ENCODE measurements at places on chromosomes 5 and 9.
A peak's percentile ranks its signal among the peaks of the same experiment; 100 is the strongest.

DNA sequence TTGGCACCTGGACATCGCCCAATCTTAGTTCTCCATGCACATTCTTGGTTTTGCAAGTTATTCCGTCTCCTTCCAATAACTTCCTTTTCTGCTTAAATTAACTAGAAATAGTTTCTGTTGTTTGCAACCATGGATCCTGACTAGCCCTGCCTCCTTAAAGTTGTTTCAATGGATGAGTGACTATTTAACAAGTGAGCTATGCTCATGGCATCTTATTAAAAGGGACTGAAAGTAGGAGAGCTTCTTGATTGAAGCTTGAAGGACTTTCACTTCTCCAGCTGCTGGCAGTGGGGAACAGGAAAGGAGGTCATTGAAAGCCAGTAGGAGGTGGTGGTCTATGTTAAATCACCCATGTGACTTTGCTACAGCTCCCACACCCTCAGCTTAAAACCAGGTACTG, 466.8 kb downstream of the ARHGEF28 start:
- no peak for DNase-seq

- no peak for DNase-seq
Measured at GRCh38 chr5:94266170-94266569, 352.2 kb downstream of the KIAA0825 start.

DNA sequence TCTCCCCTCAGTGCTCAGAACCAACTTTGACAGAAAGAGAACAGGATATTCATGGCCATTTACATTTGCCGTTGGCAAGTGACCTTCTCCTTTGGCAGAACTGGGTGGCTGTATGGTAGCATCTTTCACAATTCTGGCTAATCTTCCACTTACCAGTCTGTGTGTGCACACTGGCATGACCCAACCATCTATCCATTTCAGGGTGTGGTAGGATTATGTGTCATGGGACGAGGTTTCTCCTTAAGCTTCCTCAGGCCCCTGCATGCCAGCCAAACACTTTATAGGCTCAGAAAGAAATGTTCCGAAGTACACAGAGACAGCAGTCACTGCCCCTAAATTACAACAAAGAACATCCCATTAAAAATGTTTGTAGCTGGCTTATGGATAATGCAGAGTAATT, 497.1 kb downstream of the NFIB start:
- DNase-seq, result no peak

DNA sequence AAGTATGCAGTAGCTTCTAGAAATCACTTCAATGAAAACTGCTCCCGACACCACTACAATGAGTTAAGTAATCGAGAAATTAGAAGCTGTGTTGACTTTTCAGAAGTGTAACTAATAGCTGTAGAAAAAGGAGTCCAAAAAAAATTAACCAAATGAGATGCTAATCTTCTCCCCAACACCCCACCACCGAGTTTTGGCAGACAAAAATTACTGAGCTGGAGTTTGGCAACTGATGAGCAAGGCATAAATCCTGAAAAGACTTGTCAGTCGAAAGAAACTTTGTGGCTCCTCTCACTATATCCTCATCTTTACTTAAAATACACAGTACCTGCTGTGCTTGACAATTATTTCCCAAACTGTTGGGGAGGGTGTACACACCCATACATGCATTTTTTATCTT, 191.9 kb downstream of the EBF1 start:
- no peak for DNase-seq

- no peak for DNase-seq
Measured at GRCh38 chr5:59035681-59036080, 452.8 kb downstream of the RAB3C start.

DNA sequence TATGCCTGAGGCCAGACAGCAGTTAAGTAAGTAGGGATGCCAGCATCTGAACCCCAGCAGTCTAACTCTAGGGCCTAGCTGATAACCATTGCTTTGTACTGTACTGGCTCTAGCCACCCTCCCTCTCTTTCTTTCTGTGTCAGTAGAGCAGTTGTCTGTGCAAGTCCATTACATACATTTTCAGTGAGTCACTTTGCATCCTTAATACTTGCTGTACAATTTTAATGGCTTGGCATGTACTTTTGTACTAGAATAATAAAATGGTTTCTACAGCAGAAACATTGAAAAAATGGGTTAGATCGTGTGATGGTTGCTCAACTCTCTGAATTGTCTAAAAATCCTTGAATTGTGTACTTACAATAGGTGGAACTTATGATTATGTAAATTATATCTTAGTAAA, 1.5 kb upstream of the TTC39B start:
- DNase-seq, result no peak

DNA sequence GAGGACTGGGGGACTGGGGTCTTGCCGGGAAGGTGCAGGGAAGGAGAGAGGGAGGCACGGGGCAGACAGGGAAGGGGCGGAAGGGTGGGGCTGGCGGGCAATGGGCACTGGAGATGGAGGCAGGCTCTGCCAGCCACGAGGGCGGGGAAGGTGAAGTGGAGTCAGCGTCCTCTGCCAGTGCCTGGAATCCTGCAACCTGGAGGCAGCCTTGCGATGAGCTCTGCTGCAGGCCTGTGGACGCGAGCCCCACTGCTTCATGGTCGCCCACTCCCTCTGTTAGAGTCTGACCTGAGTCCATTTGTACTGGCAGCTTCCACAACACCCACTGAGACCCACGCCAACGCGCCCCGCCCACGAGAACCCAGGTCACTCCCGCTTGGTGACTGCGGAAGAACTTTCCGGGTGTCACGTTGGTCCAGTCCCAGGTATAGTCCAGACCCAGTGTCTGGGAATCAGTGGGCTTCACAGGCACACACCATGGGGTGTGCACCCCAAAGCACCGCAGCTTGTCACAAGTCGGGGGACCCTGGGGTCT, 106.4 kb upstream of the PPP1R26 start:
- no peak for DNase-seq

- no peak for DNase-seq
Measured at GRCh38 chr5:38724301-38725030, 121.3 kb upstream of the OSMR start.

DNA sequence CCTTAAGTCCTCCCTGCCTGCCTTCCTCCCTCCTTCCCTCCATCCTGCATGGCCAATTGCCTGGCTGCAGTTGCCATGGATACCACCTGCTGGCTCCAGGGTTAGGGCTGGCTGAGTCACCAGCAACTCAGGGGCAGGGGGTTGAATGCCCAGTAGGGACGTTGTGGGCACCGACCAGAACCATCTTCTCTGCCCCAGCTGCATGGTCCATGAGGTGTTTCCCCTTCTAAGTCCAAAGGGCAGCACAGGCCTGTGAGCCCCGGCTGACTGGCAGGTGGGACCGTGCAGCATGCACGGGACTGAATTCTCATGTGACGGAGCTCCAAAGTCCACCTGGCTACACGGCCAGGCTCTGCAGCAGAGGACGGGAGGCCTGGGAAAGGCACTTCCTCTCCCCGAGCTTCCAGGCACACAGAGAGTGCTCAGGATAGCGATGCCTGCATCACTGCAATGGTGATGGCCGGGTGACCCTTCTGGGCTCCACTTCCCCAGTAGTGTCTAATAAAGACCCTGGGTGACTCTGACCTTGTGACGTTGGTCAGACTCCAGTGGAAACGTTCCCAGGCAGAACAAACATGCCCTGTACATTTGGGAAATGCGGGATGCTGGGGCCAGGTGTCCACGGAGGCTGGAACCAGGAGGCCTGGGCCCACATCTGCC, 5.7 kb downstream of the ASS1 start:
- no peak for DNase-seq

DNA sequence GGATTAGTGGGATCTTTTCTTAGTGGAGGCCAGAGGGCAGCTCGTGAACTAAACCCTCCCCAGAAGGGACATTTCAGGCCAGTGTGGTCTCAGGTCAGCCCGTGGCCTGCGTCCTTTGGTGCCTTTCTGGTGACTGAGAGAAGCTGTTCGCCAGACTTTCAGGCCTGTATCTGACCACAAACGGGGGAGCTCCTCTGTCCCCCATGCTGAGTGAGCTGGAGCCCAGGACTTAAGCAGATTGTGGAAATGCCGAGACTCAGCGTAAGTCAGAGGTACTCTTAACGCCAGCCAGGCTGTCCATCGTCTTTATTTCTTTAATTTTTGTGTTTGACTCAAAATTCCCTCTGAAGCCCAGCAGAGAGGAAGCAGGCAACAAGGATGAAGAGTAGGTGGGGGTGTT, 54.8 kb upstream of the NCS1 start:
- no peak for DNase-seq

DNA sequence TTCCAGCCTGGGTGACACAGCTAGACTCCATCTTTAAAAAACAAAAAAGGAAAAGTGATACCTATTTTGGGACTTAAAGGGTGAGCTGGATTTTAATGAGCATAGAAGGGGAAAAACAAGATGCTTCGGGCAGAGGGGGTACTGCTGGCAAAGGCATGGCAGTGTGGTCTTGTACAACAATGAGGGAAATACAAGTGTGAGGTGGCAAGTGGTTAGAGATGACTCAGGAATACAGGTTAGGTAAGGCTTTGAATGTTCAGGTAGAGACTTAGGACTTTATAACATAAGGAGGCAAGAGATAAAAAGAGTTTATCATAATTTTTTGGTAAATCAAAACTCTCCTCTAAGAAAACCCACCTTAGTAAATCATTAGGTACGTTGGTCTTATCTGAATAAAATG, 132.9 kb downstream of the FBN2 start:
- DNase-seq, result no peak

GRCh38 chr9:73080110-73080694, 71.5 kb upstream of the ANXA1 start:
- DNase-seq, result no peak

DNA sequence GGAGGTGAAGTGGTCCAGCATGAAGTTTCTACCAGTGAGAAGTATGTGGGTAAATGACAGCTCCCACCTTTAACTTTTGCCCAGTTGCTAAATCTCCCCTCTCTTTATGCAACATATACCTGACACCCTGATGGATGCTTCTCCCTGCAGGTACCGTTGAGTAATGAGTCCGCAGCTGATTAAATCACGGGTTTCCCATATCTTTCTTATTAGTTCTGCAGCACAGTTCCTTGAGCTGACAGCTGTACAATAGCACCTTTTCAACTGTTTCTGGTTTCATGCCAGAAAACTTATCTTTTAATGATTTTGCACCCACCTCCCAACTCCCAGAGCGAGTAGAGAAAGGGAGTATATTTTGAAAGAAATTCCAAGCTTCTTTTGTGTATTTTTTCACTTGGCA, 161.0 kb upstream of the TUT7 start:
- no peak for DNase-seq

- DNase-seq, result no peak
Measured at GRCh38 chr5:27026801-27027200, 11.6 kb downstream of the CDH9 start.

DNA sequence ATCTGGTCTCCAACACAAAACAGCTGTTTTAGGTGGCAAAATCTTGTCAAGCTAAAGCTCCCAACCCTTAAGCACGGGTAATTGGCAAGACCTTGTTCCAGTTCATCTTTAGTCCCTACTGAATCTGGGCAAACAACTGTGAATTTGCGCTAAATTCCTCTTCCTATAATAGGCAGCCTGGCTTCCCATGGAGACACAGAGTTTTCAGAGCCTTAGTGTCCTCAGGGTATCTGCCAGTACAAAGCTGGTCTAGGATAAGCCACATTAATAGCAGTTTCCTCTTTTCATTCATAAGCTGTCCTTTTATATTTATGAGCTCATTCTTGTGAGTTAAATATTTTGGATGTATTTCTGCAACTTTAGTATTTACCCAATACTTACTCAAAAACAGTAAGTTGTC, 59.5 kb downstream of the FGF10 start:
- no peak for DNase-seq

DNA sequence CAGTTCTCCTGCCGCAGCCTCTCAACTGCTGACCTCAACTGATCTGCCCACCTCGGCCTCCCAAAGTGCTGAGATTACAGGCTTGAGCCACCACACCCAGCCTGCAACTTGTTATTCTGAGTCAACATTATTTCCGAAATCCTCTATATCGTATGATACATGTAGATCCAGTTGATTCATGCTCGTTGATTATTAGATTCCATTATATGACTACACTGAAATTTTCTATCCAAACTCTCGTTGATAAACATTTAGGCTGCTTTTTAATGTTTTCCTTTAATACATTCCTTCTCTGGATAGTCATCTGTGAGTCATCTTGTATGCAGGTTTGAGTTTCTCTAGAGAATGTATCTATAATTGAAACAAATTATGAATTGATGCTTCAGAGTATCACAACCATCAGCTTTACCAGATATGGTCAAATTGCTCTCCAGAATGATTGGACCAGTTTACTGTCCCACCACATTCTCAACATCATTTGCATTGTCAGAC, 4.1 kb downstream of the CDK7 start:
- DNase-seq, result no peak

DNA sequence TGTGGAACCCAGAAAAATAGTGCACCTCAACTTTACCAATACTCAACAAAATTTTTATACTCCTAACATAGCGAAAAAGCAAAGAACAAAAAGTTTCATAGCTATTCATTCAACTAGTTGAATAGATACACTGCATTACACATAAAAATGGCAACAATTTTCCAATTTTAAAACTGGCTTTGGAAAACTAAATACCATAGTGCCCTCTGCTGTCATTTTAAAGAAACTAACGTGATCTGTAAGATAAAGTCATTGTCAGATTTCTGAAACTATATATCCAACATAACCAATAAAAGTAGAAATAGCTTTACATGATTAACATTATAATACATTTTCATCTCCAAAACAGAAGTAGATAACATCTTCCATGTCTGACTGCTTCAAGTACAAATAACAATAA, 31.6 kb downstream of the DTWD2 start:
- no peak for DNase-seq

DNA sequence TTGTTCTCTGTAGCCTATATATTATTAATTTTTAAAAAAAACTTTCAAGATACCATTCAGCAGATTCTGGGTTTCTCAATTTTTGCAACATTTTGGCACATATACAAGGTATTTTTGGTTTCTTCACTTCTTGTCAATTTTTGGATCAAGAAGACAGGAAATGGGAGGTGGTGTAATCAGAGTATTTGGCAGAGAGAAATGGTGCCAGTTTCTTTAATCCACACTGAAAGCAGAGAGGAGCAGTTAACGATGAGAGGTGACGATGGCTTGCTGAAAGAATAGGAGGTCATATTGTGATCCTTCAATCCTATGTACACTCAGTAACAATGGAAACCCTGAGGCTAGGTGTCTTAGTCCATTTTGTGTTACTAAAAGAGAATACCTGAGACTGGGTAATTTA, 16.4 kb downstream of the NNT start:
- no peak for DNase-seq

- DNase-seq, result no peak
Measured at GRCh38 chr9:68509689-68510088, 31.0 kb downstream of the TMEM252 start.

- peak; percentile 34 for DNase-seq
Measured at GRCh38 chr9:128552744-128553440, 505 bp downstream of the SPTAN1 start.

- DNase-seq, result no peak
Measured at GRCh38 chr9:97695390-97695789, 1.8 kb downstream of the XPA start.

Data from activated CD8-positive, alpha-beta memory T cell treated with anti-CD3 and anti-CD28 coated beads for 1 hour (primary cell).